HFF-Myc (cell line): ENCODE measurements at places on chromosomes 16 and 17.

- DNase-seq: no peak
Measured at GRCh38 chr17:66898536-66898935, 63.6 kb downstream of the CACNG5 start.

GRCh38 chr17:80445726-80446110, 30.7 kb downstream of the NPTX1 start:
- no peak for DNase-seq

DNA sequence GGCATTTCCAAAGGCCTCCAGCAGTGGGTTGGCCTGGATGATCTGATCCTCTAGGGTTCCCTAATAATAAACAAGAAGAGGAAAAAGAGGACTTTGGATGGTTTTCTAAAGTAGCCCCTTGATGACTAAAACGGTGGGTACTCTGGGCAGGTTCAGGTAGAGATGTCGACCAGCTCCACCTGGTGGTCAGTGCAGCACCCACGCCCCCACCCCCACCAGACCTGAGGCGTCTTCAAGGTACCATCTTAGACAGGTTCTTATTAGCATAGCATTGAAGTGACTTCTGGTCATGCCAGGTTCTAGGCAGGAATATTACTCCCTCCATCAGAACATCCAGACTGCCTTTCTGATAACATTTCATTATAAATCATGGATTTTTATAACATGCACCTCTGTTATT, 15.0 kb downstream of the MYH13 start:
- DNase-seq: no peak

GRCh38 chr17:15966183-15966878, 21.4 kb downstream of the ADORA2B start:
- DNase-seq: no peak

GRCh38 chr17:9855036-9855435, 29.3 kb downstream of the GLP2R start:
- DNase-seq: no peak

DNA sequence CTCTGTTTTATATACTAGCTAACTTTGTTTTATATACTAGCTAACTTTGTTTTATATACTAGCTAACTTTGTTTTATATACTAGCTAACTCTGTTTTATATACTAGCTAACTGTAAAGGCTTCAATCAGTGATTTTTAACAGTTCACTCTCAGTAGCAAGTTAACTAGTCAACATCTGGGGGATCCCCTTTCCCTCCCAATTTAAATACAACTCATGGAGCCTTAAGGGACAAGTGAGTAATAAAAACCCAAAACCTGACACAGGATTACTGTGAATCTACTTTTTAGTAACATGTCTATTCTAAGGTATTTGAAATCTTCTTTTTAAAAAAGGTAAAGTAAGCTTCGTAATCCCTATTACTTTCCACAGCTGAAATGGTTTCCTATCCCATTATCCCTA, 32.2 kb downstream of the FAM222B start:
- DNase-seq: no peak

- DNase-seq: no peak
Measured at GRCh38 chr17:27569257-27569722, 61.7 kb upstream of the LGALS9 start.

DNA sequence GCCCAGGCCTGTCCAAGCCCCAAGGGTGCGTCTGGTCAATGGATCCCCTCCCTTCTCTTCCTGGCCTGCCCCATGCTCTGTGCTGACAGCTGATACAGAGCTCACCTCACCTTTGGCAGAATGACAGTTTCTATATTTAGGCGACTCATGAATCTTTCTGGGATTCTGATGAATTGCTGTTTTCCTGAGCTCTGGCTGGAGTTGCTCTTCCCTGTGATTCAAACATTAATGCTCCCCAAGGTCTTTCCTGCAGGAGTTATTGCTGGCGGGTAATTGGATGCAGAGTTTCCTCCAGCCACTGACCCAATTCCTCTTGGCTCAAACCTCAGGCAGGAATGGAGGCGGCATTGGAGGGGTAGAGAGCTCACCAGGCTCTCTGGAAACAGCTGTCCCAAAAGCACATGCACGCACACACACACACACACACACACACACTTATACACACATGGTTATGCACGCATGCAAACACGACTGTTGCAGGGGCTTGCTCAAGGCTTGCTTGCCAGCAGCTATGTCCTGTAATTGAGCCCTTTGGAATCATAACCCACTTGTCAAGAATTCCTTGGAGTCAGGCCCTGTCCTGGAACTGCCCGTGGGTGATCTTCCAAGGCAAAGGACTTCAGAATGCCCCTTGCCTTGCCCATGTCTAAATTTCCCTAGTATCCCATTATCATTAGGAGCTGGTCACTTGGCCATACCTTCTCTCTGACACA, 128.8 kb downstream of the ASIC2 start:
- no peak for DNase-seq

DNA sequence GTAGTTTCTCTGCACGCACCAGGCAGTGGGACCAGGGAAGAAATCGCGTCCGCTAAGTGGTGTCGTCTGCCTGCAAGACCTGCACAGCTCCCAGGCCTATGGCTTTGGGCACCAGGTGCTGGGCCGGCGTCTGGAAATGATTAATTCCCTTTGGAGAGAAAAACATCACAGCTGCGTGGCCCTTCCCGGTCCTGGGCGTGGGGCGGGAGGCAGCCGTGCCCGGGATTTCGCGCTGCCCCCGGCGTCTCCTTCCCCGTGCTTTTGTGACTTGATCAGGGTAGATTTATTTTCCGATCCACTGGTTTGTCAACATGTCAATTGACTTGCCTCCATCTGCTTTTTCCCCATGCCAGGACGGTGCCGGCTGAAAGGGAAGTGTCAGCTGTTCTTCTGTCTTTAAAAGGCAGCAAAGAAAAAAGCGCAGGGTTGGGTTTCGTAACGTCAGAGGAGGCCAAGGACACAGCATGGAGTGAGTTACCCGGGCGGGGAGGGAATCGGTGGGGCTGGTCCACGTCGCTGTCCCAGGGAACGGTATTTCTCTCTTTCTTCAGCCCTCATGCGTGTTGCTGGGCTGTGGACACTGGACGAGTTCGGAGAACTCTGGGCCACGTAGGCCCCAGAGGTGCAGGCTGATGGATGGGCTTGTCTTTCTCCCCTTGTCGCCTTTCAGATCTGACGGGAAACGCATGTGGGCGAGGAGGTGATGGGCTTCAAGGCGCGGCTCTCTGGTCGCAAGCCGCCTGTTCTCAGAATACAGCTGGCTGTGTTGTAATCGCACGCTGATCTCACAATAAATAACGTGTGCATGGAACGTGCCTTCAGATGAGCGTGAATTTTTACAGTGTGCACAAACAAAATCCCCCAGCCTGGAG, 188.1 kb upstream of the ZNF469 start:
- DNase-seq: no peak
